ENCODE measurements at places on chromosomes 13 and 19. TPM values are rescaled to one million over a fixed set of nuclear protein-coding genes. Genes with fewer than 3 reads are reported as not detected.

DNA sequence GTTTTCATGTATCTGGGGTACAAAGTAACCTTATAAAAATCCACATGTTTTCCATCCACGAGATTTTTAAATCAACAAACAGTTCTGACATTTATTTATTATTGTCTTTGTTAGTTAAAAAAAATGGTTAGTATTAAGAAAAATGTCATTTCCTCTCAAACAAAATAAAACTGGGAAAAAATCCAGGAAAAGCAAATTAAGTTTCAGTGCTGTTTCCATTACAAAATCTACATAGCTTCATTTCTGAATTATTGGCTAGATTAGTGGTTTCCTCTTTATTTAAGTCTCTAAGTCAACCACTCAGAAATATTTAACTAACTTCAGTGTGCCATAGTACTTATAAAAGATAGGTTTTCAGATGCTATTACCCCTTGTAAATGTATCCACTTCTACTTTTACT is 49.1 kb downstream of the MZT1 start:
- no peaks in the 10 kb centered on the region for H3K4me1 ChIP-seq
- H3K27ac ChIP-seq = no peak overlapping the region
- no peak for DNase-seq
- H3K36me3 ChIP-seq = no peaks in the 10 kb centered on the region

- no peak for DNase-seq
- H3K27me3 ChIP-seq = no peaks in the 10 kb centered on the region
- no peak overlapping the region for H3K4me3 ChIP-seq
- H3K4me1 ChIP-seq = peaks cover 4% of the 10 kb centered on the region
- no peak overlapping the region for H3K27ac ChIP-seq
Observed at GRCh38 chr19:728011-728410, 19.3 kb downstream of the PALM start.

GRCh38 chr19:54266133-54266532 is 9.1 kb upstream of the LILRB5 start:
- H3K4me1 ChIP-seq = no peaks in the 10 kb centered on the region
- H3K36me3 ChIP-seq = no peaks in the 10 kb centered on the region
- no peaks in the 10 kb centered on the region for H3K27me3 ChIP-seq

DNA sequence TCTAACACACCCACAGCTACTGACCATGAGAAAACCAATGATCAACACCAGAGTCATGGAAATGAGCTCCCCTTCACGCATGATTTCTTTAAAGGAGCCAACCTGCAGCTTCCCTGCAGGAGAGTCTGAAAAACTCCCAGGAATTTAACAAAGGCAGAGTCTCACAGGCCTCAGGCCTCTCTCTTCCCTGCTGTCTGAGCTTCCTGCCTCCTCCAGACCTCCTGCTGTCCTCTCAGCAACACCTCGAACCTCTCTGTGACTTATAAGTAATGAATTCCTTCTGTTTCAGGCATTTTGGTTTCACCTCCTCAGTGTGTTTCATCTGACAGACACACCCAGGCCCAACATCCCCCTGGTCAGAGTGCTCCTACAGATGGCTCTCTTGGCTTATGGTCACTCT is 1044.4 kb downstream of the UQCRFS1 start:
- H3K4me1 ChIP-seq = no peaks in the 10 kb centered on the region
- DNase-seq = no peak
- no peaks in the 10 kb centered on the region for H3K36me3 ChIP-seq

- no peak overlapping the region for H3K4me3 ChIP-seq
- no peak overlapping the region for H3K27ac ChIP-seq
- no peaks in the 10 kb centered on the region for H3K36me3 ChIP-seq
- no peak for DNase-seq
- peaks cover 6% of the 10 kb centered on the region for H3K27me3 ChIP-seq
Observed at GRCh38 chr19:33638167-33639034, 16.6 kb downstream of the CHST8 start.

GRCh38 chr19:32555786-32556185 is 25.2 kb upstream of the PDCD5 start:
- DNase-seq = no peak
- no peak overlapping the region for H3K4me3 ChIP-seq
- no peaks in the 10 kb centered on the region for H3K27me3 ChIP-seq
- no peak overlapping the region for H3K27ac ChIP-seq
- H3K4me1 ChIP-seq = no peaks in the 10 kb centered on the region

IQCN gene
- total RNA-seq = 18.1 TPM

OVOL3 gene
- total RNA-seq = not detected

POLR1G gene
- 0.16 TPM for total RNA-seq

VSIG10L gene
- total RNA-seq = 0.14 TPM

LYPD3 gene
- total RNA-seq = 35.6 TPM
